Daoy (cell line): ENCODE measurements at places on chromosomes 11 and 22. TPM values are rescaled to one million over a fixed set of nuclear protein-coding genes. Genes with fewer than 3 reads are reported as not detected.

The CDHR5 gene
- total RNA-seq: not detected in 2 replicates

The SCO2 gene
- total RNA-seq: 9.4 and 11.5 TPM in 2 replicates

The TREH gene
- total RNA-seq: not detected in 2 replicates

The ME3 gene
- 29.8 and 33.8 TPM in 2 replicates for total RNA-seq

The KCNQ1 gene
- 0.36 TPM in 1 of 2 replicates, not detected in the other for total RNA-seq

The MICALL1 gene
- total RNA-seq: 22.2 and 33.6 TPM in 2 replicates

The CARD10 gene
- 24.0 and 25.9 TPM in 2 replicates for total RNA-seq

The KRTAP5-9 gene
- total RNA-seq: not detected in 2 replicates

The EFCAB6 gene
- 2.6 and 3.1 TPM in 2 replicates for total RNA-seq

The ROBO4 gene
- 0.69 and 3.6 TPM in 2 replicates for total RNA-seq

The EI24 gene
- 128 and 166 TPM in 2 replicates for total RNA-seq

The DEUP1 gene
- total RNA-seq: not detected in 2 replicates

The CTTN gene
- total RNA-seq: 136 TPM in 2 replicates

The ANO9 gene
- 0.17 TPM in 1 of 2 replicates, not detected in the other for total RNA-seq

The RASSF10 gene
- total RNA-seq: 0.27 and 3.4 TPM in 2 replicates

The C1QTNF5 gene
- total RNA-seq: 0.51 and 1.9 TPM in 2 replicates

The DEFB131B gene
- not detected in 2 replicates for total RNA-seq

The CRYBA4 gene
- total RNA-seq: not detected in 2 replicates

DNA sequence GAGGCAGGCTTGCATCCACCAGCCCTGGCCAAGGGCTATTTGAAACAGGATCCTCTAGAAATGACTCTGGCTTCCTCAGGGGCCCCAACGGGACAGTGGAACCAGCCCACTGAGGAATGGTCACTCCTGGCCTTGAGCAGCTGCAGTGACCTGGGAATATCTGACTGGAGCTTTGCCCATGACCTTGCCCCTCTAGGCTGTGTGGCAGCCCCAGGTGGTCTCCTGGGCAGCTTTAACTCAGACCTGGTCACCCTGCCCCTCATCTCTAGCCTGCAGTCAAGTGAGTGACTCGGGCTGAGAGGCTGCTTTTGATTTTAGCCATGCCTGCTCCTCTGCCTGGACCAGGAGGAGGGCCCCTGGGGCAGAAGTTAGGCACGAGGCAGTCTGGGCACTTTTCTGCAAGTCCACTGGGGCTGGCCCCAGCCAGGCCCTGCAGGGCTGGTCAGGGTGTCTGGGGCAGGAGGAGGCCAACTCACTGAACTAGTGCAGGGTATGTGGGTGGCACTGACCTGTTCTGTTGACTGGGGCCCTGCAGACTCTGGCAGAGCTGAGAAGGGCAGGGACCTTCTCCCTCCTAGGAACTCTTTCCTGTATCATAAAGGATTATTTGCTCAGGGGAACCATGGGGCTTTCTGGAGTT lies 13.3 kb downstream of the IL10RA start:
- no peak for DNase-seq

GRCh38 chr11:93740031-93740729 lies 1.1 kb downstream of the TAF1D start:
- DNase-seq: peak; percentile 19

GRCh38 chr11:83612891-83613766 lies 327.0 kb upstream of the CCDC90B start:
- DNase-seq: no peak

- peak; percentile 71 for DNase-seq
These were observed 180.4 kb upstream of the B3GAT1 start for GRCh38 chr11:134592391-134592990.

DNA sequence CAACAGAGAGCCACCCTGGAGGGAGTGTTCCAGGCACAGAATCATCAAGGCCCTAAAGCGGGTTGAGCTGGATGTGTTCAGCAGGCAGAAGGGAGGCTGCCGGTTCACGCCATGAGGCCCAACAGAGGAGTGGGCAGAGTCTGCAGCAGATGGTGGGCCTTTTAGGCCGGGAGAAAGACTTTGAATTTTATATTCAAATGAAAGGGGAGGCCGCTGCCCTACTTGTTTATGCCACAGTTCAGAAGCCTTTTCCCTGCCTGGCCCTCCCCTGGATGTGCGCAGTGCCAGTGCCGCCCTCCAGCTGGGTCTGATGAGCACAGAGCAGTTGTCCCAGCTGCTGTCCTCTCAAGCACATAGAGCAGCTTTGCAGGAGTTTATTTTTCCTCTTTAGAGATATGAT lies 46.9 kb upstream of the TTC12 start:
- no peak for DNase-seq

DNA sequence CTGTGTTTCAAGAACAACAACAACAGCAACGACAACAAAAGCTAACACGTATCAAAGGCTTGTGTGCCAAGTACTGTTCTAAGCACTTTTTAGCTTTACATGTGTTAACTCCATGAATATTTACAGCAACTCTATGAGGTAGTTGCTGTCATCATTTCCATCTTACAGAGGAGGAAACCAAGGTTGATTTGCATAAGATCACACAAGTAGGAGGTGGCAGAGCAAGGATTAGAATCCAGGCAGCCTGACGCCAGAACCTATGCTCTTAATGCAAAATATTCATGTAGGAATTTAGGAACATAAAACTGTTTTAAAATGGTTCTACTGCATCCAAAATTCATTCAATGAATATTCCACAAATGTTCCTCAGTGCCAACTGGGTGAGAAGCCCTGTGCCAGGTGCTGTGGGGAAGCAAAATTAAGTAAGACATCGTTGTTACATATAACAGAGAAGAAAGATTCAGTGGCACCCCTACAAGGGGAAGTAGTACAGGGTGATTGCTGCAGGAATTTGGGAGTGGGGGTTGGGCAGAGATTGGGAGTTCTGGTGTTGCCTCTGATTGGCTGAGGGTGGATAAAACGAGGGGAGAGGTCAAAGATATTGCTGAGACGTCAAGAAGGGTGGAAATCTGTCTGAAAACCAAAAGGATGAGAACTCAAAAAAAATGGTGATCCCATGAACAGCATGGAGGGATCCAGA lies 86.1 kb upstream of the ARHGAP20 start:
- DNase-seq: no peak

- DNase-seq: peak; percentile 53
These were observed 48.7 kb upstream of the TEAD1 start for GRCh38 chr11:12625438-12626071.

- DNase-seq: no peak
These were observed 18.3 kb downstream of the ANKK1 start for GRCh38 chr11:113405724-113406478.

GRCh38 chr11:27352781-27353180 lies 10.2 kb downstream of the CCDC34 start:
- DNase-seq: no peak

- no peak for DNase-seq
These were observed 286.7 kb downstream of the MN1 start for GRCh38 chr22:27514601-27515523.

GRCh38 chr11:66870616-66871520 lies 14.0 kb downstream of the LRFN4 start:
- DNase-seq: no peak

GRCh38 chr22:22720201-22720723 lies 75.8 kb downstream of the GGTLC2 start:
- peak; percentile 62 for DNase-seq

GRCh38 chr11:69448471-69449284 lies 32.8 kb upstream of the LINC01488 start:
- DNase-seq: no peak

- no peak for DNase-seq
These were observed 492.6 kb upstream of the CADM1 start for GRCh38 chr11:115996808-115997188.

GRCh38 chr11:46889689-46890475 lies 28.5 kb downstream of the LRP4 start:
- peak; percentile 61 for DNase-seq

GRCh38 chr11:71204748-71205664 lies 47.4 kb downstream of the SHANK2 start:
- DNase-seq: no peak

DNA sequence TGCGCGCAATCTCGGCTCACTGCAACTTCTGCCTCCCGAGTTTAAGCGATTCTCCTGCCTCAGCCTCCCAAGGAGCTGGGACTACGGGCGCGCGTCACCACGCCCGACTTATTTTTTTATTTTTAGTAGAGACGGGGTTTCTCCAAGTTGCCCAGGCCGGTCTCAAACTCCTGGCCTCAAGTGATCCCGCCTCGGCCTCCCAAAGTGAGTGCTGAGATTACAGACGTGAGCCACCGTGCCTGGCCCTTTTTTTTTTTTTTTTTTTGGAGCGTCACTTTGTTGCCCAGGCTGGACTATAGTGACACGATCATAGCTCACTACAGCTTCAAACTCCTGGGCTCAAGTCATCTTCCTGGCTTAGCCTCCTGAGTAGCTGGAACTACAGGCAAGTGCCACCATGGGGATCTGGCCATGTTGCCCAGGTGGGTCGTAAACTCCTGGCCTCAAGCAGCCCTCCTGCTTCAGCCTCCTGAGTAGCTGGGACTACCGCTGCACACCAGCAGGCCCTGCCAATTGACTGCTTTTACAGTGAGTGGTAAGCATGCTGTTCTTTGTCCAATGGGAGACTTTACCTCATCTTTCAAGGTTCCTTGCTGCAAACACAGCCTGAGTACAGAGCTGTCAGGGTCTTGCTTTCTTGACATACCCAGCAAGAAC lies 600 bp upstream of the CENPM start:
- no peak for DNase-seq

- DNase-seq: peak; percentile 14
These were observed 102.1 kb upstream of the BID start for GRCh38 chr22:17876306-17876831.

- DNase-seq: no peak
These were observed 750.6 kb upstream of the CCDC90B start for GRCh38 chr11:84036664-84037194.

GRCh38 chr11:66626926-66627325 lies 10.5 kb downstream of the RBM14 start:
- DNase-seq: no peak

GRCh38 chr22:36021606-36022153 lies 6.9 kb downstream of the RBFOX2 start:
- no peak for DNase-seq

- no peak for DNase-seq
These were observed 91.2 kb downstream of the LUZP2 start for GRCh38 chr11:24588081-24588480.

- DNase-seq: no peak
These were observed 89.4 kb downstream of the PPP6R3 start for GRCh38 chr11:68549789-68550484.

GRCh38 chr11:21053466-21053865 lies 384.1 kb downstream of the NELL1 start:
- no peak for DNase-seq
